ENCODE measurements at places on chromosomes 12 and 14.

GRCh38 chr12:16669756-16670155 lies 63.8 kb upstream of the LMO3 start:
- DNase-seq, result no peak

DNA sequence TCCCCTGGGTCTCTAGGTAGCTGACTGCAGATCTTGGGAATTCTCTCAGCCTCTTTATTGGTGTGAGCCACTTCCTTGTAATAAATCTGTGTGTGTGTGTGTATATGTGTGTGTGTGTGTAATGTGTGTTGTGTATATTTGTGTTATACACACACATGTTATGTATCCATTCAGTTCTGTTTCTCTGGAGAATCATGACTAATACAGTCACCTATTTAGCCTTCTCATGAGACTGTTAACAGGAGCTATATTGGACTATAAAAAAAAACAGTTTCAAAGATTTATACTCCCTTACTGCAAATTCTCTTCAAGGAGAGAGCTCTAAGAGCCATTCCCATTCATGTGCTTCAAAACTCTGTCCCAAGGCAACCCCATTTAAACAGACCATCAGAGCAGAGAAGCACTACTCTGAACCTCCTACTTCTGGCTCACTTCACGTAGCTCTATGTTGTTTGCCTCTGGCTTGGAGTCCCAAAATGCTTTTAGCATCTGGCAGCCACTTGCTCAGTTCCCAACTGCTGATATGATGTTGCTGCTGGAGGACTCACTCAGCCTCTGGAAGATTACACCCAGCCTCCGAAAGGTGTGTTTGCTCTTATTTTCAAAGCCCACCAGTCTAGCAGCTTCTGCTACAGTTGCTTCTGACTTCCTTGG lies 48.7 kb upstream of the KITLG start:
- DNase-seq, result no peak

DNA sequence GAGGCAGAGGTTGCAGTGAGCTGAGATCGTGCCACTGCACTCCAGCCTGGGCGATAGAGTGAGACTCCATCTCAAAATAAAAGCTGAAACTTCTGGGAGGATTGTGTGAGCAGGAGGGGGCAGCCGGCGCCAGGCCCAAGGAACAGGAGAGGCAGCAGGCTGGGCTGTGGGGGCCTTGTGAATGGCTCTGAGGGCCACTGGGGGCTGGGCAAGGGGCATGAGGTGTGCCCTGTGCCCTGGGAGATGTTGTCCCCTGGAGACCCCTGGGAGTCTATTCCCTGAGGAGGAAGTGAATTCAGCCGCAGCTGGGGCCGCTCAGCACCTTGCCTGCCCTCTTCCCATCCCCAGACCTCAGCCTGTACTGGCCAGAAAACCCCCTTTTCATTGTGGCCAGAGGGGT lies 4.9 kb downstream of the LBHD2 start:
- no peak for DNase-seq

DNA sequence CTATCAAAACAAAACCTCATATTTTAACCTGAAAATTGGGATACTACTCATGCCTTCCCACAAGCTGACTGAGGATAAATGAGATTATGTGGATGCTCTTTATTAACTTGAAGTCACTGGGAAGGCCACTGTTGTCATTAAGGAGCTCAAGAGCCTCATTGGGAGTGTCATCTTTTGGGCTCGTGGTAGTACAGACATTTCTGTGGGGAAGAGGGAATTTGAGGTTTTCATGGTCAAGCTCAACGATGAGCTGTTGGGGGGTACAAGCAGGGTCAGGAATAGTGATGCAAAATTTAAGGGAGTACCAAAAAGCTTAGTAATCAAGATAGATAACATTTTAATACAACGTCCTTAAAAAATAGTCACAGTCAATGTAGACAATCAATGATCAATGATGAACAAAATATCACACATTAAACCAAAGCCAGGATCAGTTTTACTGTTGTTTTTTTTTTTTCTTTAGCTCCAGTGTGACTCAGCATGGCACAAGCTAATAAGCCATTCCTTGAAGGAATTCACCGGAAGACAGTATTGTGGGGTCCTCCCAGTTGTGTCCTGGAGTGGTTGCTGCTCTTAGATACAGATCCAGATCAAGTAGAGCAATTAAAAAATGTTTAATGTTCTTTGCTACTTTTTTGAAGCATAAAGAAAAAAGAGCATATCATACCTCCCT lies 130.9 kb downstream of the C12orf75 start:
- no peak for DNase-seq

DNA sequence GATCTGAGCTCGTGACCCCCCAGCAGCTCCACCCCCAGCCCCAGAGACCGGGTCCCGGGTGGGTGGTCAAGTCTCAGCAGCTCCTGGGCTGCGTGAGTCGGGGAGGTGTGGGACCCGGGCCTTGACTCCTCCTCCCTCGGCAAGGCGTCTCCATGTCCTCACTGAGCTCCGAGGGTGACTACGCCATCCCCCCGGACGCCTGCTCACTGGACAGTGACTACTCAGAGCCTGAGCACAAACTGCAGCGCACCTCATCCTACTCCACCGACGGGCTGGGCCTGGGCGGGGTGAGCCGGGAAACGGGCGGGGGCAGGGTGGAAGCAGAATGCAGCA lies 28.1 kb downstream of the PIGH start:
- no peak for DNase-seq

DNA sequence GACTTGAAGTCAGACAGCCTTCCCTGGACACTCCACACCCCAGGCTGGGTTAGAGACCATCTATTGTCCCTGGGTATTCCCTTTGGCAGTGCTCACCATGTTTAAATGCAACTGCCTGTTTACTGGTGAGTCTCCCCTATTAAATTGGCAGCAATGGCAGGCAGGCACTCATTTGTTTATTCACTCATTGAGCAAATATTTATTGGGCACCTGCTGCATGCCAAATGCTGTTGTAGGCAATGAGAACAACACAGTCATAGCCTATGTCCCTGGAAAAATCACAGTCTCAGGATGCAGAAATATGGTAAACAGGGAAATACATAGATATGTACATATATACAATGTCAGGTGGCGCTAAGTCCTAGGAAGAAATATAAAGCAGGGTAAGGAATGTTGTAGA lies 212.8 kb downstream of the SUDS3 start:
- DNase-seq, result no peak

DNA sequence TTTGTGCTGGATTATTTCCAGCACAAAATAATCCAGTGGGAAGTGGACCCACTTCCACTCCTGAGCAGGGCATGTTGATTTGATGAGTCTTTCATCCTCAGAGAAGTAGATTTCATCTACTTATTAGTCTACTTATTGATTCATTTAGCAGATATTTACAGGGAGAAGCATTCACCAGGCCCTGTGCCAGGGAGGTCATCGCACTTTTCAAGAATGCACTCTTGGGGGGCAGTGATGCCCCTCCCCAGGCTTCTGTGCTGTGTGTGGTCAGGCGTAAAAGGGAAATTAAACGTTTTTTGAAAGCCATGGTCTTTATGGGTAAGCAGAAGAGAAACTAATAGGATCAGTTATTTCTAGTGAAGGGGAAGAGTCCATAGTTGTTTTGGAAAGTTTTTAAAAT lies 610.7 kb upstream of the TMEM132C start:
- DNase-seq, result no peak

DNA sequence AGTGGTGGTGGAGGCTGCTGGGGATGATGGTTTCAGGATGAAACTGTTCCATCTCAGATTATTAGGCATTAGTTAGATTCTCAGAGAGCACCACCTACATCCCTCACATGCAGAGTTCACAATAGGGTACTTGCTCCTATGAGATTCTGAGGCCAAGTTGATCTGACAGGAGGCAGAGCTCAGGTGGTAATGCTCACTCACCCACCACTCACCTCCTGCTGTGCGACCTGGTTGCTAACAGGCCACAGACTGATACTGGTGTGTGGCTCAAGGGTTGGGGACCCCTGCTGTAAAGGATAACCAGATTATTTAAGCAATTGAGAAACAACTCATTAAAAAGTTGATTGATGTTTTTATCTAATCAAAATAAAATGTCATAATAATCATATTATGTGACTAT lies 248.5 kb downstream of the RERGL start:
- DNase-seq, result no peak

GRCh38 chr14:92585981-92586937 lies 72.7 kb downstream of the RIN3 start:
- no peak for DNase-seq

DNA sequence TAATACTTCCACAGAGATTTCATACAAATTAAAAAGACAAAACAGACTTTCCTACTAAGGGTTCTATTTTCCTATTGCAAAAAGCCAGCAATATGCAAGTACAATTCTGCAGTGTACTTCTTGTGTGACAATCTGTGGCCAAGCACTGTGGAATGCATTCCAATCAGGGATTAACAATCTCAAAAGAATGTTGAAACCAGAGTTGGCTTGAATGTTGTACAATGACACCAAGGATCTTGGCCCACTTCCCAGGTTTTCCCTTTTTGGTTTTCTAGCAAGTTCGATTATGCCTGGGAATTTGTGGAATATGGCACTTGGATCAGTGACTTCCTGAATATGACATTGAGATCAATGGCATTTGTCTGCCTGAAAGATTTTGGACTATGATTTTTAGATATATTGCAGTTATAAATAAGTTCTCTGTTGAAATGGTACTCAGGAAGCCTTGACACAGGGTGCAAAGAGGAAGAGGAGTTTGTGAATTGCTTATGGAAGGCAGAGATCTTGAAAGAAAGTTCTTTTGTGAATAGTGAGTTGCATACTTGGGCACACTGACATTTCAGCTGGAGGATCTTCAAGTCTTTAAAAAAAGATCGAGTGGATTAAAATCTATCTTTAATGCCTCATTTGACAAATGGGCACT lies 81.4 kb upstream of the FERMT2 start:
- no peak for DNase-seq

DNA sequence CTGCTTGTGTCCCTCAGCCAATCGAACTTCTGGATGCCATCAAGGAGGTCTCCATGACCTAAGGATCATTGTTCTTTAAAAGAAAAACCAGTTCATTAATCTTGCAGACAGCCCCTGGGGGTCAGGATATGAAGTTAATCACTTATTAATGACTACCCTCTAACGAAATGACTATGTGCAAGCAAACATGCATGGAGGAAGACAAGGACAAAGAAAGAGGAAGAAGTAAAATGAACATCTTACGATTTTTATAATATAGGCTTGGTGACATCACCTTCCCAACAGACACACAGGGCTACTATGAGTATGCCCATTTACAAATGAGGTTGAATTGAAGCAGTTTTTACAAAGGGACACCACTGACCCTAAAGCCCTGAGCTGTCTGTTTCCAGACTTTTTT lies 111.1 kb upstream of the AMIGO2 start:
- no peak for DNase-seq

GRCh38 chr14:74647678-74648461 lies 35.8 kb upstream of the LTBP2 start:
- DNase-seq, result no peak

- peak; percentile 36 for DNase-seq
Observed at GRCh38 chr12:124493809-124494750, 73.3 kb downstream of the NCOR2 start.

- DNase-seq, result peak; percentile 14
Observed at GRCh38 chr12:51678086-51678724, 87.2 kb downstream of the SCN8A start.

DNA sequence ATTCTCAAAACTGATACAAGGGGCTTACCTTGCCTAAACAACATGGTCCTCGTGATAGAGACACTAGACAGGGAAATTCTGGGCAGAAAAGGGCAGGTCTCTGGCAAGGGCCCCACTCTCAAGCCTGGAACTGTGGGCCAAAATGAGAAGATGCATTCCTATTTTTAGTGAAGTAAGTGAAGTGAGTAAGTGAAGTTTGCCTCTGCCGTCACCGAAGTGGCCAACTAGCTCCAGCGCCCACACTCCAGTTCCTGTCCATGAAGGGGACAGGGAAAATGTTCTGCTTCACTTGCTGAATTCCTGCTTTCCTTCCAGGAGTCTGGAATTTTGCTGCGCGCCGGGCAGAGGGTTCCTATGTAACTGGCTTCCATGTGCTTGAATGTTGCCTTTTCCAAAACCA lies 1035.6 kb upstream of the TMEM132C start:
- DNase-seq, result no peak

- no peak for DNase-seq
Observed at GRCh38 chr12:96769400-96769799, 137.7 kb upstream of the NEDD1 start.

DNA sequence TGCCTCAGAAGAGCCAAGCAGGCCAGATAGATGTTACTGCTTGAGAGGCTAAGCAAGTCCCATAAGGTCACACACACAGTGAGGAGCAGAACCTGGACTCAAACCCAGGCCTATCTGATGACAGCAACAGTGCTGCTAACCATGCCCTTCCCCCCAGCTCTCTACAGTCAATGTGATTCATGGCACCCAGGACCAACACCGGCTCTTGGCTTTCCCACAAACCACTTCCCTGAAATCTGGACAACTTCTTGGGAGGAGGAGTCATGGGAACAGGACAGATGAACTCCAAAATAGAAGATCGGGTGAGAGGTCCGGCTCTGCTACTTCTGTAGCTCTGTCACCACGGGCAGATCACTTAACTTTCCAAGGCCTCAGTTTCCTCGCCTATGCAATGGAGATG lies 716 bp upstream of the PTGDR start:
- DNase-seq, result no peak

- DNase-seq, result no peak
Observed at GRCh38 chr12:53453953-53454640, 2.2 kb downstream of the PCBP2 start.
